ENCODE measurements at places on chromosomes 7 and 10. TPM values are rescaled to one million over a fixed set of nuclear protein-coding genes. Genes with fewer than 3 reads are reported as not detected.
A peak's percentile ranks its signal among the peaks of the same experiment; 100 is the strongest.

- DNase-seq = no peak
Measured at GRCh38 chr10:51090190-51090589, 15.9 kb downstream of the PRKG1 start.

GRCh38 chr10:91545384-91545783, 87.5 kb downstream of the PPP1R3C start:
- no peak for DNase-seq

Gene CRPPA
- 7.9 TPM for total RNA-seq

Gene ELN
- total RNA-seq = not detected

GRCh38 chr7:2521952-2522591, 2.5 kb downstream of the LFNG start:
- no peak for DNase-seq

- no peak for DNase-seq
Measured at GRCh38 chr10:26235761-26236160, 19.2 kb downstream of the GAD2 start.

Gene AKR1D1
- total RNA-seq = 2.2 TPM

Gene SHOC2
- total RNA-seq = 38.5 TPM

DNA sequence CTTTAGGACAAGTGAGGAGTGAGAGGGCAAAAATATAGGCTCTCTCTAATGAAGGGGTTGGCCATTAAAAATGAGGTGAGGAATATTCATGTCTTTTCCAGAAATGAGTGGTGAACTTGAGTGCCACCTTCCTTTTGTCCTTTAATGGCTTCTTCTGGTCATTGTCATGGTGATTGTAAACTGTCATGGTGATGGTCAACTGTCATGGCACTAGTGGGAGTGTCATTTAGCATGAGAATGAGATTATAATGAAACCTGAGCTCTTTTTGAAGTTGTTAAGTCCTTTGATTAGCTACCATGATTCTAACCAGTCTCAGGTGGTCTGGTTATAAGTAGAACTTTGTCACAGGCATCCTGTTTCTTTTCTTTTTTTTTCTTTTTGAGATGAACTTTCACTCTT, 524.4 kb downstream of the NEBL start:
- DNase-seq = no peak

Gene PPP1R17
- total RNA-seq = not detected

Gene HOXA13
- 0.68 TPM for total RNA-seq

DNA sequence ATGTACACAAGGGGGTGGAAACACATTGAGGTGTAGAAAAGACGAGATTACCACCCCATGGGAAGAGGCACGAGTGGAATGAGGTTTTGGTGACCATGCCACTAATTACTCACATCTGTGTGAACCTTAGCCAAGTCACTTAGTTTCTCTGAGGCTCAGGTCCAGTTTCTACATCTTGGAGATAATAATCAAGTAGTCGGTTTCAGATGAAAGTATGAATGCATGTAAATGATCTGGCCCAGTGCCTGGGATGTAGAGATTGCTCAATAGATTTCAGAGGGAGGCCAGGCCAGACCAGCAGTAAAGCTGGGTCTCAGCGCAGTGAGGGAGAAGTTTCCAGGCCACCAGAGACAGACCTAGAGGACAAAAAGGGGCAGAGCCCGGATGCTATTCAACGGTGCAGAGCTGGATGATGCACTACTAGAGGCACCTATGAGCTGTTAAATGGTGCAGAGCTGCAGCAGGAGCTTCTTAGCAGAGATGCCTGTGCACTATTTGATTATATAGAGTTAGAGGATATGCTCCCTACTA, 725.1 kb downstream of the GRID1 start:
- no peak for DNase-seq

- no peak for DNase-seq
Measured at GRCh38 chr7:81594767-81595166, 175.1 kb downstream of the HGF start.

DNA sequence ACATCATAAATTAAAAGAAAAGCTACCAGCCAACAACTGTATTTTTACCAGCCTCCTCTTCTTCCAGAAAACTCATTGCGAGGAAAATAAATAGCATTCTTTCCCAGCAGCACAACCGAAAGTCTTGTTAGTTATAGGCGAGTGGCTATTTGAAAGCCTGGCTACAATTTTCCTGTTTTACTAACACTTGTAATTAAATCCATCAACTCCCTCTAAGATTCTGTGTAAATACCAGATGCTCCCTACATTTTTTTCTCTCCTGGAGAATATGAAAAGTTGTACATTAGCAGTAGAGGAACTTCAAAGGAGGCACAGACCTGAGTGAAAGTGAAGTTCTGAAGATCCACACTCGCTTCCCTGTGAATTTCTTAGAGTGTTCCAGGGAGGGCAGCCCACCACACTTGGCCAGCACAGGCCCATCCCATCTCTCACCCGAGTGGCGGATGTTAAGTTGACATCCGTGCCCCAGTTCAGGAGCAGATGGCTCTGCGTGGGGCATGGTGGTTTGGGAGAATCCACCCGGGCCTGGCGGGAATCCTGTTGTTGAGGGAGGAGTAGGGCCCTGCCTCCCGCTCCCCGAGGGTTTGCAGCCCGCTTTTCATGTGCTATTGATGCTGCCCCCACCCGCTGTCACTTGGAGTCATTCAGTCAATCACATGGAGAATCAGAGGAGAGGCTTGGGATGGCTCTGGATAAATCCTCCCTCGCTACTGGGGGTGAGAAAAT, 451.0 kb upstream of the GALNT17 start:
- no peak for DNase-seq

DNA sequence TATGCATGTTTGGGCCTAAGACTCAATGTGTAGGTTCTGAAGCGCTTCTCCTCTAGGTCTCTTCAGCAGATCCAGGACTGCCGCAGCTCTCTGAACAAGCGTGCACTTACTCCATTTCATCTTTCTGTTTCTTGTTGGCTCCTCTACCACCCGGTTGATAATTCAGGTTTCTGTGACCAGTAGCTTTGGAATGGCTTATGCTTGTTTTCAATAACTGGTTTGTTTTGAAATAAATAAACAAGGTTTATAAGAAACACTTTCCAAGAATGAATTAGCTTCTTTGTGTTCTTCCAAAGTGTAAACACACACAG, 1.5 kb downstream of the MDFIC start:
- no peak for DNase-seq

- DNase-seq = no peak
Measured at GRCh38 chr10:14564268-14564744, 210.4 kb downstream of the FAM107B start.

DNA sequence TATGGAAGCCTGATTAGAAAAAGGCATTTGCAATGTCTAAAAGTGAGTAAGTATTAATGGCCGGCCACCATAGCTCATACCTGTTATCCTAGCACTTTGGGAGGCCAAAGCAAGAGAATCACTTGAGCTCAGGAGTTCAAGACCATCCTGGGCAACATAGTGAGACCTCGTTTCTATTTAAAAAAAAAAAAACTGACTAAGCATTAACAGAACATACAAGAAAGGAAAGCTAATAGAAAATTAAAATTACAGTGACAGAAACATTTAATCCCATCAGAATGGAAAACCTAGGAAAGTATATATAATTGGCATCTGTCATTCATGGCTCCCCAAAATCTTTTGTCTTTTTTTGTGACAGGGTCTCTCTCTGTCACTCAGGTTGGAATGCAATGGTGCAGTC, 55.9 kb downstream of the AOC1 start:
- DNase-seq = no peak

Gene AGR2
- 343 TPM for total RNA-seq

- no peak for DNase-seq
Measured at GRCh38 chr10:132612571-132613504, 75.3 kb downstream of the INPP5A start.

DNA sequence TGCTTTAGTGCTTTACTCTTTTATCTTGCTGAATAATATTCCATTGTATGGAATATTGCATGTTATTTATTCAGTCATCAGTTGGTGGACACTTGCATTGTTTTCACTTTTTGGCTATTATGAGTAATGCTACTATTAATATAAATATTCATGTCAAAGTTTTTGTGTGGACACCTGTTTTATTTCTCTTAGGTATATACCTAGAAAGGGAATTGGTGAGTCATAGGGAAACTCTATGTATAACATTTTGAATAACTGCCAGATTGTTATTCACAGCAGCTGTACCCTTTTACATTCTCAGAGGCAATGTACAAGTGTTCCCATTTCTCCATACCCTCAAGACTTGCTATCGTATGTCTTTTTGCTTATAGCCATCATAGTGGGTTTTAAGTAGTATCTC, 268.7 kb downstream of the SEMA3A start:
- DNase-seq = no peak

Gene CYP3A7
- total RNA-seq = not detected

GRCh38 chr7:36266190-36266589, 113.1 kb downstream of the EEPD1 start:
- DNase-seq = no peak

Gene ATAD1
- 51.6 TPM for total RNA-seq

- DNase-seq = peak; percentile 15
Measured at GRCh38 chr10:86169066-86169465, 197.5 kb downstream of the GRID1 start.

Gene BLNK
- 0.30 TPM for total RNA-seq

Gene PDLIM1
- total RNA-seq = 417 TPM

DNA sequence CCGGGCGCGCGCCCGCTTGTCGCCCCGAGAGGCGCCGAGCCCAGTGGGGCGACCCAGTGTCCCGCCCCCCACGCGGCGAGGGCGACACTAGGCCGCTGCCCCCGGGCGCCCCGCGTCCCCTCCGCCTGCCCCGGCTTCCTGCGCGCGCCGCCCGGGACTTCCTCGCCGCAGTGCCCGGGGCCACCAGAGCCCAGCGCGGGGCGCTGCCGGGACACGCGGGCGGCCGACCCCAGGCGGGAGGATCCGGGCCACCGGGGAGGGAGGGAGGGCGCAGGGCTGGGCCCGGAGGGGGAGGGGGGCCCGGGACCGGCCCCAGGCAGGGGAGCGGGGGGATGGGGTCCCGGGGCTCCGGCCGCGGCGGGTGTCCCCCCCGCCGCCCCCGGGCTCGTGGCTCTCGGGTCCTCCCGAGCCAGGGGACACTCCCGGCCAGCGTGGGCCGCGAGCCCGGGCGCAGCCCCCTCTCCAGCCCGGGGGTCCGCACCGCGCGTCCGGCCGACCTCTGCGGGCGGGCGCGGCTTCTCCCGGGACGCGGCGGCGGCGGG, 435 bp upstream of the PWWP2B start:
- DNase-seq = peak; percentile 85

DNA sequence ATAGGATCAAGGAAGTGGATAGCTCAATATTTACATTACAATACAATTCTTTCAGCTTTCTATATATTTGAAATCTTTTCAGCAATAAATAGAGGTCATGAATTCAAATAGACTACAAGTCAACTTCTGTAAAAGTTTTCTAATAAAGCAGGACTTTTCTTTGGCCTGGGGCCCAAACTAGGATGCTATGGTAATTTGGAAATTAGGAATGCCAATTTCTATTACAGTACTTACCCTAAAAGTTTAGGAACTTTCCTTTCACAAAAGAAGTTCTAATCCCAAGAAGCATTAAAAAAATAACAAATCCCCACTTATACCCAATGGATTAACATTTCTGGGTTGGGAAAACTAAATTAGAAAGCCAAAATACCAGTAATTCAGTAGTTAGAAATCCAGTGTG, 40.5 kb downstream of the SLC39A12 start:
- DNase-seq = no peak

DNA sequence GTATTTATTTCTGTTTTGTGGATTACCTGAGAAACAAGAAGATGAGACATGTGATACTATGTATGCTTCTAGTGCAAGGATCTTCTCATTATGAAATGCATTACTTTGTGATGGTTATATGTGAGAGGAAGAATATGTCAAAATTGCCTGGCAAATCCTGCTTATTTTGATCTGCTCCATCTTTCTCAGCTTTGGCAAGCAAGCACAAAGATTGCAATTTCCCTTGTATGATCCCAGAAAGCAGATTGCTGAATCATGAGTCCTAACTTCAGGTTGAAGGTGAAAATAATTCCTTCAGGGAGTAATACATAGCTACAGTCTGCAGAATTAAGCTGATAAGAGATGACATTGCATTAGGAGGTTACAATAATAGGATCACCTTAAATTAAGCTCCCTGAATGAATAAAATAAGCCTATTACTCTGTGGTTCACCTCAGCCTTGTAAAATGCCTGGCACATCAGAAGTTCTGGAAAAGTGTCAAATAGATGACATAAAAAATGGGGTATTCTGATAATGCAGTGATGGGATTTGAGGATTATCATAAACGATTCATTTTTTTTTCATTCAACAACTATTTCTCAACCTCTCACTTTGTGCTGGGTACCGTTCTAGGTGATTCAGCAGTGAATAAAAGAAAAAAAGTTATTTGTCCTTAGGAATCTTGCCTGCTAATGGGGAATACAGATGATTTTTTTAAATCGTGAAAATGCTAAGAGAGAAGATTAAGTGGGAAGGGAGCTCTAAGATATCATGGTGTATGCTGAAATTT, 120.7 kb downstream of the CHN2 start:
- DNase-seq = no peak

DNA sequence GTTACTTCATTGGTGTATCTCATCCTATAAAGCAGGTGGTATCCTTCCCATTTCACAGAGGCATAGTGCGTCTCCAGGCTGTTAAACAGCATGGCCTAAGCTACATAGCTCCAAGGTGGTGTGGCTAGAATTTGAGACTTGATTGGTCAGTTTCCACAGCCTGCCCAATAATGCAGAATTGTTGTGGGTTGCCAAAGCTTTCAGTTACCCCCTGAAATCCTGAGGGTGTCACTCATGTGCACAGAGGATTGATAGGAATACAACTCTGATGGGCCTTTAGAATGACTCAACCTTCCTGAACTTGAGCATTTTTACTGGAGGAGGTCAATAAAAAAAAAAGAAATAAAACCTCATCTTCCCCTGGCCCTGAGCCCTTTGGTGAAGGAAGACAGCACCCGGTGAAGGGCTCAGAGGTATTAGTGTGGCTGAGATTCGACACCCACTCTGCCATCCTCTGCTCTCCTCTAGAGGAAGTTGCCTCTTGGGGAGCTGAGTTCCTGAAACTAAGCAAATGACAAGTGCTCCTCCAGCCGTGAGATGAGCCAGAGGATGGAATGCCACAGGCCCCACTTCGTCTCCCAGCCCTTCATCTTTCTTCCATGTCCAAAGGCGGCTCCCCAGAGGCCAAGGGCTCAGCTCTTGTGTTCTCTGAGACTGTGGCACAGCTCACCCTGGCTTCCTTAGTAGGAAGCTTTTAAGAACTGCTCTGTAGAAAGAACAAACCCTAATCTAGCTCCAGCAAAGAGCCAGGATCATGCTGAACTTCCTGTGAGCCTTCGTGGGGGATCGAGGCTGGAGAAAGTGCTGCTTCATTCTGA, 1.0 kb downstream of the ACSL5 start:
- no peak for DNase-seq

Gene SLC13A1
- not detected for total RNA-seq

GRCh38 chr7:94633687-94634086, 22.2 kb downstream of the SGCE start:
- DNase-seq = no peak

DNA sequence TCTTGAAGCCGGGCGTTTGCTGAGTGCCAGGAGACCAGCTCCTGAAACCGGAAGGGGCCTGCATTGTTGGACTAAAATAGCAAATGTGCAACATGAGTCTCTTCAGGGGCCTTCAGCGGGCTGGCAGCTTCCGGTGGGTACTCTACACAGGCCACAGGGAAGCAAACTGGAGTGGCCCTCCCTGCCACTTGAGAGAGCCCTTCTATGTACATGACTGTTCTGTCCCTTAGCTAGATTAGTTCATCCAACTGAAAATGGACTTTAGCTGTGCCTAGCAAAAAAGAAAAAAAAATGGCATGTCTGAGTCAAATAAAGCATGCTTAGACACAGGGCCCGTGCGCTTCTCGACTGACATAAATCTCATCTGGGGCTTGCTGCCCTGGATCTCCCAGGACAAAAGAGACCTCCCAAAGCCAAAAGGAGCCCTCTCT, 115.3 kb upstream of the TCF7L2 start:
- DNase-seq = no peak
